Upper lobe of right lung (tissue), 1 donor: ENCODE measurements at places on chromosomes 11 and 22. TPM values are rescaled to one million over a fixed set of nuclear protein-coding genes. Genes with fewer than 3 reads are reported as not detected.
A peak's percentile ranks its signal among the peaks of the same experiment; 100 is the strongest.

DNA sequence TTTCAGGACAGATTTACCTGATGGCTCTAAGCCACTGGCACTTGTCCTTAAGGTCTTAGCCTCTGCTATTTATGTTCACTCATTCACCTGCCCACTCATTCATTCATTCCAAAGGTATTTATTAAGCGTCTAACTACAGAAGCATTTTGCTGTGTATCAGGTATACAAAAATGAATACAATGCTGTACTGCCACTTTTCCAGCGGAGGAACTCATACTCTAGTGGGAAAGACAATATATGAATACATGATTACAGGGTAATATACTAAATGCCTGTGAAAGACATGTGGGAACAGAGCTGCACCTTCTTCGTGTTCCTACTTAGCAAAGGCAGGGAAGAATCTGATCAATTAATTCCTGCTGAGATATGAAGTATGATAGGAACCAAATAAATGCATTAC is 43.7 kb downstream of the CLMP start:
- H3K36me3 ChIP-seq, result no peaks in the 10 kb centered on the region
- no peak overlapping the region for H3K4me3 ChIP-seq
- no peaks in the 10 kb centered on the region for H3K27me3 ChIP-seq
- no peak for DNase-seq
- H3K27ac ChIP-seq, result no peak overlapping the region

DNA sequence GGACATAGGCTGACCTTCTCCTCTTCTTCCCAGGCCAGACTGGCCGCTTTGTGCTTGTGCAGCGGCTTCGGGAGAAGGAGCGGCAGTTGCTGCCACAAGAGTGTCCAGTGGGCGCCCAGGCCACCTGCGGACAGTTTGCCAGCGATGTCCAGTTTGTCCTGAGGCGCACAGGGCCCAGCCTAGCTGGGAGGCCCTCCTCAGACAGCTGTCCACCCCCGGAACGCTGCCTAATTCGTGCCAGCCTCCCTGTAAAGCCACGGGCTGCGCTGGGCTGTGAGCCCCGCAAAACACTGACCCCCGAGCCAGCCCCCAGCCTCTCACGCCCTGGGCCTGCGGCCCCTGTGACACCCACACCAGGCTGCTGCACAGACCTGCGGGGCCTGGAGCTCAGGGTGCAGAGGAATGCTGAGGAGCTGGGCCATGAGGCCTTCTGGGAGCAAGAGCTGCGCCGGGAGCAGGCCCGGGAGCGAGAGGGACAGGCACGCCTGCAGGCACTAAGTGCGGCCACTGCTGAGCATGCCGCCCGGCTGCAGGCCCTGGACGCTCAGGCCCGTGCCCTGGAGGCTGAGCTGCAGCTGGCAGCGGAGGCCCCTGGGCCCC is 1.4 kb downstream of the RASSF7 start:
- H3K4me1 ChIP-seq, result peaks cover 10% of the 10 kb centered on the region
- peak overlapping the region; percentile 66 for H3K4me3 ChIP-seq
- H3K27me3 ChIP-seq, result peaks cover 3% of the 10 kb centered on the region
- H3K27ac ChIP-seq, result peak overlapping the region; percentile 18

DNA sequence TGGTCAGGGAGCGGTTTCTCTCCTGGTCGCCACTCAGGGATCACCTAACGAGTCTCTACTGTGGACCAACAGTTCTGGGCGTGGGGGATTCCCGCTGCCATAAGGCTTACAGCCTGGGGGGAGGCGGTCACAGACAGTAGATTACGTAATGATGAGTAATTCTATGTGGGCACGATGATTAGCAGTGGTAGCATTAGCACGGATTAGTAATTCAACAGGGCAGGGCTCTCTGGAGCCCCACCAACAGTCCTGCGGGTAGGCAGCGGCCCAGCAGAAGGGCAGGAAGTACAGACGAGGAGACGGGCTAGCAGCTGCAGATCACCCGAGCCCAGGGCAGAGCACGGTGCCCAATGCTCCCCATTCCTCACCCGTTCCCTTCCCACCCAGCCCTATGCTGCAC is 3.6 kb downstream of the SHISAL1 start:
- H3K27me3 ChIP-seq, result no peaks in the 10 kb centered on the region
- no peaks in the 10 kb centered on the region for H3K36me3 ChIP-seq
- no peak for DNase-seq
- no peak overlapping the region for H3K4me3 ChIP-seq

GRCh38 chr11:132714859-132715440 is 817.4 kb downstream of the OPCML start:
- no peaks in the 10 kb centered on the region for H3K36me3 ChIP-seq
- H3K27ac ChIP-seq, result no peak overlapping the region
- no peaks in the 10 kb centered on the region for H3K27me3 ChIP-seq
- no peaks in the 10 kb centered on the region for H3K4me1 ChIP-seq

GRCh38 chr22:37163575-37164504 is 14.1 kb upstream of the IL2RB start:
- DNase-seq, result no peak
- no peaks in the 10 kb centered on the region for H3K36me3 ChIP-seq
- no peak overlapping the region for H3K4me3 ChIP-seq
- H3K27me3 ChIP-seq, result no peaks in the 10 kb centered on the region

The PATE4 gene
- total RNA-seq, result not detected

The SYCE3 gene
- total RNA-seq, result not detected

The APBB1 gene
- 40.9 TPM for total RNA-seq

The GRIA4 gene
- total RNA-seq, result not detected

The PRR33 gene
- not detected for total RNA-seq
